ENCODE measurements at places on chromosomes 2 and 18.
A peak's percentile ranks its signal among the peaks of the same experiment; 100 is the strongest.

GRCh38 chr2:226497146-226497909 lies 302.3 kb downstream of the IRS1 start:
- no peak for DNase-seq

GRCh38 chr18:36885981-36886380 lies 57.1 kb downstream of the KIAA1328 start:
- no peak for DNase-seq

- no peak for DNase-seq
These were observed 278.8 kb upstream of the CELF4 start for GRCh38 chr18:37844209-37844970.

- DNase-seq, result no peak
These were observed 238.2 kb downstream of the MREG start for GRCh38 chr2:215775106-215775505.

GRCh38 chr18:46213295-46213694 lies 109.1 kb downstream of the HAUS1 start:
- DNase-seq, result no peak

DNA sequence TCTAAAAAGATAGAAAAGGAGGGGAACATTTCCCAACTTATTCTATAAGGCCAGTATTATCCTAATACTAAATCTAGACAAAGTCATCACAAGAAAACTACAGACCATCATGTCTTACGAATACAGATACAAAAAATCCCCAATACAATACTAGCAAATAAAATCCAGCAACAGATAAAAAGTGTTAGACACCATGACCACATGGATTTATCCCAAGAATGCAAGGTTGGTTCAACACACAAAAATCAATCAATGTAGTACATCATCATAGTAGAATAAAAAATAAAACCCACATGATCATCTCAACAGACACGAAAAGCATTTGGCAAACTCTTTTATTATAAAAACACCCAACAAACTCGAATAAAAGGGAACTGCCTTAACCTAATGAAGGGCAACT lies 18.5 kb downstream of the SLC66A2 start:
- DNase-seq, result no peak

GRCh38 chr2:195759877-195760276 lies 102.9 kb downstream of the SLC39A10 start:
- no peak for DNase-seq

- no peak for DNase-seq
These were observed 91.4 kb downstream of the PPP1R1C start for GRCh38 chr2:182077023-182077422.

- DNase-seq, result no peak
These were observed 4.3 kb downstream of the HNRNPLL start for GRCh38 chr2:38598200-38598990.

DNA sequence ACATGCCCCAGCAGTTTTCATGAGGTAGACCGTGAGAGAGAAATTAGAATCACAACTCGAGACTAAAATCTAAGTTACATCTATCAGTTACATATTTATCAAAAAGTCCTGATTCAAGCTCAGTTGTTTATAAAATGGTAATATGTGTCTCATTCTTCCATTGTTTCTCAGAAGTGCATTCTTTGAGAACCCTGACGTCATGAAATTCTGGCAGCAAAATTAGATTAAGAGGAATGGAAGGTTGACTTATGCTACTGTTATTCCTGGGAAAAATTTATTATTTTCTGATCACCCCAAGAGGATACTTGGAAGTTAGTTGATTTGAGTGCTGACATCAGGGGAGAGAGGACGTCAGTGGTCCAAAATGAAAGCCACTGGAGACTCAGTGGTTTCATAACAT lies 1864.8 kb upstream of the LRRTM1 start:
- DNase-seq, result no peak

GRCh38 chr18:31508781-31509180 lies 10.8 kb downstream of the DSG2 start:
- no peak for DNase-seq

GRCh38 chr2:23429036-23429435 lies 44.1 kb downstream of the KLHL29 start:
- DNase-seq, result no peak

DNA sequence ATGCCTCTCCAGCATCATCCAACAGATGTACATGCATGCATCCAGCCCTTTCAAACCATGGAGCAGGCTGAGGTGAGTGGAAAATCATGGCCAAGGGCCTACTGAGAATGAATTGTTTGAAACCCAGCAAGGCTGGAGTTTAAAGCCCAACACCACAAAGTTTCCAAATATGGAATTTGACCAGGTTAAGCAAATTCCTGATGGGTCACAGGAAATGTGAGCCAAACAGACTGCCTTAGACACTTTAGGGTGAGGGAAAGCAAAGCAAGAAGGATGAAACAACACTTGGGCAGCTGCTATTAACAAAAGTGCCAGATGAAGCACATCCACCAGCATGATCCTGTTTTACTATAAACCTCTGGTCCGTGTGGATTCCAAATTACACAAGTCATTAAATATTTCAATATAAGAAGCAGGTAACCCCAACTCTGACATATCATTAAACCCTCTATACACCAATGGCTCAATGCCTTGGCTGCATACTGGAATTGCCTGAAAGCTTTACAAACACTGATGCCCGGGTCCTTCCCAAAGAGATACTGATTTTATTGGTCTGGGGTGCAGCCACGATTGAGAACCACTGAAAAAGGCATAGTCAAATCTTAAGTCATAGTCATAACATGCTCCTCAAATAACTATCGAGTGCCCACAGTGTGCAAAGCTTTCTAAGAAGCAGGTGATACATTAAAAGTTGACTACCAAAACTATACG lies 9.1 kb downstream of the KLF7 start:
- no peak for DNase-seq

GRCh38 chr2:2326068-2327040 lies 4.7 kb downstream of the MYT1L start:
- DNase-seq, result no peak

- DNase-seq, result no peak
These were observed 69.5 kb upstream of the TGIF1 start for GRCh38 chr18:3380384-3380961.

GRCh38 chr2:28702878-28703277 lies 48.8 kb upstream of the PPP1CB start:
- no peak for DNase-seq

DNA sequence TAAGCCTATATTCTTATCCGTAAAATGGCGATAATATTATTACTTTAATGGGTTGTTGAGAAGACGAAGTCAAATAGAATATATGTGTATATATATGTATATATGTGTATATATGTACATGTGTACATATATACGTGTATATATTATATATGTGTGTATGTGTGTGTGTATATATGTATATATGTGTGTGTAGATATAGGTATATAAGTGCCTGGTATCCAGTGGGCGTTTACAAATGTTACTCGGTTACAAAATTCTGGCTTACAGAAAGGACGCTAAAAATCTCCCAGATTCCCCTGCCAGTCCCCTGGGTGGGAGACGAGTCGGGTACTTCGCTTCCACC lies 295 bp upstream of the MTX2 start:
- no peak for DNase-seq

- DNase-seq, result no peak
These were observed 1.9 kb downstream of the WDR12 start for GRCh38 chr2:202909394-202910192.

DNA sequence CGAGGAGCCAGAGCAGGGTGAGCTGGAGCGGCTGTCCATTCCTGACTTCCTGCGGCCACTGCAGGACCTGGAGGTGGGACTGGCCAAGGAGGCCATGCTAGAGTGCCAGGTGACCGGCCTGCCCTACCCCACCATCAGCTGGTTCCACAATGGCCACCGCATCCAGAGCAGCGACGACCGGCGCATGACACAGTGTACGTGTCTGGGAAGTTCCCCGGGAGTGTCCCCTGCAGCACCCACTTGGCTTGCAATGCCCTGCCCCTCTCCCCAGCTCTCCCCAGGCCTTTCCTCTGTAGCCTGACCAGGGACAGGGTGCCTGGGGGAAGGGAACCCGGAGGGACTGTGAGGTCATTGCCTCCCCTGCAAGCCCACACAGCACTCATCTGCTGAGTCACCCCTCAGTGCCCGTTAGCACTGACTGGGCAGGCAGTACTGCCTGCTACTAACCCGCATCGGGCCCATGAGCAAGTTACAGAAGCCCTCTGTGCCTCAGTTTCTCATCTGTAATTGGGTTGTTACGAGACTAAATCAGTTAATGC lies 29.4 kb upstream of the GMPPA start:
- no peak for DNase-seq

DNA sequence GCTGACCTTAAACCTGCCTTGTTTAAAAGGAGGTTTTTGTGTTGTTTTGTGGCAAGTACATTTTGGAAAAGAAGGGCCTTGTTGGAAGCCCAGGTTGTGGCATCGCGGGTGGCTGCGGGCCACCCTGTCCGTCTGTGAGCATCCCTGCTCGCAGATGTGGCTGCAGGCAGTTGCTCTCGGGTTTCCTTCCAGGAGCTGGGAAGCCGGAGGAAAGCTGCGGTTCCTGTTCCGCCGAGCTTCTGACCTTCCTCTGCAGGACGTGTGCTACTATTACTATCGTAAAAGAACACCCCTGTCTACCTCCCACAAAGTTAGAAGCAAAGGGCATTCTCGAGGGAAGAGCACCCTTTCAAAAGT lies 766 bp downstream of the MFF start:
- no peak for DNase-seq

DNA sequence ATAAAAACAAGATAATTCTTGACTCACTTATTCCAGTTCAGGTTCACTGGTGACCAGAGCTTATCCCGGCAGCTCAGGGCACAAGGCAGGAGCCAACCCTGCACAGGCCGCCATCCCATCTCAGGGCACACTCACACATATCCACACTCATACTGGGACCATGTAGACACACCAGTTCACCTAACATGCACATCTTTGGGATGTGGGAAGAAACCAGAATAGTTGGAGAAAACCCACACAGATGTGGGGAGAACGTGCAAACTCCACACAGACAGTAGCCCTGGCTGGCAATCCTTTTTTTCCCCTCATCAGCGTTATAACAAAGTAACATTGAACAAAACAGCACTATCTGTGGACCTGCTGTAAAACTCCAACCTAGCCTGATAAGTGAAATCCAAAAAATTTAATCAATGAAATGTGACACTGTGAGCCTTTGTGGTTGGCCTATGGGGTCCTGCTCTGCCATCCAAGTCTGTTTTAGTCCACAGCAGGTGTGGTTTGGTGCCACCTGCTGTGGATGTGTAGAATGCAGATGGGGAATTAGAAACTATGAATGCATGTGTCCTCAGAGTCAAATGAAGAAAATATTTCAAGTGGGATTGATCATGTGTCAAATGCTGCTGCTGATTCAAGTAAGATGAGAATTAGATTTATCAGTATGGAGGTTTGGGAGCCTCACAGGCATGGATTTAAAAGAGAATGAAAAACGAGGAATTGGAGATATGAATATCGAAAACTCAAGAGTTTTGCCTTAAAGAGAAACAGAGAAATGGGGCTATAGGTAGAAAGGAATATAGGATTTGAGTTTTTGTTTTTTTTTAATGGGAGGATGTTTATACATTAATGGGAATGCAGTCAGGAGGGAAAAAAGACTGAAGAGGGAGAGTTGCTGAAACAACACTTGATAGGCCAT lies 47.0 kb downstream of the UGP2 start:
- DNase-seq, result peak; percentile 21

DNA sequence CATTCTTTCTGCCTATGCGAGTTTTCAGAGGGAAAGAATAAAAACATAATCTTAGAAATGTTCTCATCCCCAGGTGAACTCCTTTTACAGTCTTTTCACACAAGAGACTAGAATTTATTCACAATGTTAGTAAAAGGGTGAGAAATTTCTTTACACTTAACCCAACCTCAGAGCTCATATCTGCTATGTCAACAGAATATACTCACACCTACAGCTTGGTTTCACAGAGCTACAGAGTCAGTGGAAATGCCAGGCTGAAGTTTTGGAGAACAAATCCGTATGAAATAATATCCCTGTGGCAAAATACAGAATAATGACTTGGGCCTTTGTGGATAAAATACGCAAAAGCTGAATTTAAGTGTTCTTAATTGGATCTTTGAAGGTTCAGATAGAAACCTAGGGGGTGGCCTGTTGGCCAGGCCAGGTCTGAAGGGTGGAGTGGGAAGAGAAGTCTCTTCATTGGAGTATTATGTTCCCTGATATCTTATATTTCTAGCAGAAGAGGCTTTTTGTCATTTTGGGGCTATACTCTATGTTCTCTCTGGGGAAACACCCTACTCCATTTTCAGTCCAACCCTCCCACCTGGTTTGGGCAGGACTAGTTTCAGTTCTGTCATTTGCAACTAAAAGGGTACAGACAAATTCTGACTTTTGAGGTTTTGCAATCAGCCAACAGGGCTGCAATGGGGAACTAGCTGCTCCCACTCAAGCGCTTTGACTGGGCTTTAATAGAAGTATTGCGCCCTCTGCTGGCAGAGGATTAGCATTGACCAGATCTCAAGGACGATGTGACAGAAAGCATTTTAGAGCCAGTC lies 25.7 kb downstream of the FBXO48 start:
- peak; percentile 82 for DNase-seq

- DNase-seq, result no peak
These were observed 38.7 kb downstream of the SCG2 start for GRCh38 chr2:223563462-223563861.

DNA sequence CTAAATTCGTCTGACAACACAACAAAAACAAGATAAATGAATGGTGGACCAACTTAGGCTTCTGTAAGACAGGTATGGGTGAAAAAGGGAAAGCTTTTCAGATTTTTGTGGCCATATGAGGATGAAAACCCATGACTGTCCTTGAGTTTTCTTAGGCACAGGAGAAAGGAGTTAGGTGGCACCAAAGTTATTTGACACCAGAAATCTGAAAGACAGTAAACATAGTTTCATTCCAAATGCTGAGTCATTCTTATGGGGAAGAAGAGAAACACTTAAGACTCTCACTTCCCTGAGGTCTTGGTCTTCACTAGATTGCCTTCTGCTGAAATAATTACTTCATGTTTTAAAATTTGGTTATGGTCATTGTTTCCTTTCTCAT lies 5.2 kb upstream of the GPD2 start:
- no peak for DNase-seq

DNA sequence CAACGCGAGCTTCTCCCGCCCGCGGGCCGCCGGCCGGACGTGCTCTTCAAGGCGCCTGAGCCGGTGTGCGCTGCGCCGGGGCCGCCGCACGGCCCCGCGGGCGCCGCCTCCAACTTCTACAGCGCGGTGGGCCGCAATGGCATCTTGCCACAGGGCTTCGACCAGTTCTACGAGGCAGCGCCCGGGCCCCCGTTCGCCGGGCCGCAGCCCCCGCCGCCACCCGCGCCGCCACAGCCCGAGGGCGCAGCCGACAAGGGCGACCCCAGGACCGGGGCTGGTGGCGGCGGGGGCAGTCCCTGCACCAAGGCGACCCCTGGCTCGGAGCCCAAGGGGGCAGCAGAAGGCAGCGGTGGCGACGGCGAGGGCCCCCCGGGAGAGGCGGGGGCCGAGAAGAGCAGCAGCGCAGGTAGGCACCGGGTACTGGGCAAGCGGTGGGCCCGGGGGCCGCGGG lies 676 bp downstream of the HOXD11 start:
- DNase-seq, result no peak

- no peak for DNase-seq
These were observed 16.5 kb downstream of the OSBPL1A start for GRCh38 chr18:24381126-24381525.

DNA sequence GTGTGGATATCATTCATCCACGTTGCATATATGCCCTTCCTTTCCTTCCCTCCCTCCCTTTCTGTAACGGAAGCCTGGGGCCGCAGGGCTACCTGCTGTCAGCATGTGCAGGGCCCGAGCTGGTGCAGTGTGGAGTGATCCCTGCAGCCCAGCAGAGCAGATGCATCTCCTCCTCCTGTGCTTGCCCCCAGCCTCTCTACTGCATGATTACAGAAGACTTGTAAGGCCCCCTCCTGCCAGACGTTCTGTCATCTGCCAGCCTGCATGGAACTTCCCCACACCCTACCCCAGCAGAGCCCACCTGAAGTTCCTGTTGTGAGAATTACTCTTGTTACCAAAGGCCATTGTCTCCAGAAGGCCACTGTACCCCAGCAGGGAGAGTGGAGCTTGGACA lies 67.5 kb upstream of the FOSL2 start:
- no peak for DNase-seq

Data from NCI-H187 (cell line).